Adipose tissue (tissue), 3 donors: ENCODE measurements at places on chromosomes 4 and X. TPM values are rescaled to one million over a fixed set of nuclear protein-coding genes. Genes with fewer than 3 reads are reported as not detected.

Gene NDP
- not detected for polyA plus RNA-seq

Gene YIPF7
- not detected for polyA plus RNA-seq

Gene CT47B1
- not detected for polyA plus RNA-seq

Gene MND1
- 0.61 TPM for polyA plus RNA-seq

Gene CPE
- 54.2 TPM for polyA plus RNA-seq

Gene PRKG2
- 0.16 TPM for polyA plus RNA-seq

Gene CLOCK
- polyA plus RNA-seq = 8.2 TPM

Gene HERC5
- 3.7 TPM for polyA plus RNA-seq

Gene RHOXF1
- not detected for polyA plus RNA-seq

Gene NKX6-1
- 0.03 TPM for polyA plus RNA-seq

Gene CXorf49
- polyA plus RNA-seq = 1.2 TPM

Gene HPGDS
- 0.61 TPM for polyA plus RNA-seq

Gene ENOX2
- polyA plus RNA-seq = 2.8 TPM

Gene STK32B
- 6.0 TPM for polyA plus RNA-seq

Gene NDUFB11
- polyA plus RNA-seq = 97.2 TPM

Gene PSAPL1
- polyA plus RNA-seq = 0.22 TPM

Gene KLHL4
- polyA plus RNA-seq = 1.9 TPM

Gene GAGE12E
- not detected for polyA plus RNA-seq

Gene OTC
- polyA plus RNA-seq = 0.51 TPM

Gene TCEAL8
- 28.6 TPM for polyA plus RNA-seq

Gene CHRNA9
- not detected for polyA plus RNA-seq

Gene PNMA3
- polyA plus RNA-seq = 0.11 TPM

Gene SLC2A9
- 6.5 TPM for polyA plus RNA-seq

Gene UNC5C
- 0.67 TPM for polyA plus RNA-seq
